ENCODE measurements at places on chromosomes 7 and 10.

- no peak for DNase-seq
These were observed 93.7 kb downstream of the TMEM26 start for GRCh38 chr10:61359452-61359851.

DNA sequence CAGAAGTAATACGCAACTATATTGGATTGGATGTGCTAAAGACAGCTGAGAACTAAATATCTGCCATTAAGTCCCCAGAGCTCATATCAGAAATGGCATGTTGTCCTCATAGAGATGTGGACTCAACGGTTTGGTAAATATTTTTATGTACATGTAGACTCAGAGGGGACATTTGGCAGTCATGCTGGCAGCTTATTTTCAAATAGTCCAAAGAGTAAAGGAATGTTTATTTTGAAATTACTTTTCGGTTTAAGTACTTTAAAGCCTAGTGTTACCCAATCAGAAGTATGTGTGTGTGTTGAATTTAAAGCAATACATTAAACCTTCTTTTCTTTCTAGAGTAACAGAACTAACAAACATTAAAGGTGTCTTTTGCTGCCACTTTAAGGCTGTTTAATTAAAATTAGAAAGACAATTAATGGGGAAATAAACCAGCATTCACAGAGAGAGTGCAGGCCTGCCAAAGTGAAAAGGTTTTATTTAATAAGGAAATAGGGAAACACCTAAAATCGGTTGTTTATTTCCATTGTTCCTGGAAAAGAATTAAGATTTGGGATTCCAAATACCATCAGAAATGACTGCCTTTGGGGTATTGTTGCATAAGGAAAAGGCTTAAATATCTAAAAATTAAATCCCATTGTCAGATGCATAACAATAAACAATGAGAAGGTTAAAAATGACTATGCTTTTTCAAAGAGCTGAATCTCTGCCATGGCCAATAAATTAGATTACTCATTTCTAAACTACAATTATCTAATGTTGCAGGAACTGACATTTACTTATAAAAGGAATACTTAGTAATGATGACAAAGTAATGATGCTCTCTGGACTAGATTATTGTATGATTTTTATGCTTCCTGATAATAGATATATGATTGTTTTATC is 113.4 kb upstream of the AHR start:
- DNase-seq = no peak

GRCh38 chr10:69377933-69378332 is 38.8 kb downstream of the TACR2 start:
- no peak for DNase-seq

DNA sequence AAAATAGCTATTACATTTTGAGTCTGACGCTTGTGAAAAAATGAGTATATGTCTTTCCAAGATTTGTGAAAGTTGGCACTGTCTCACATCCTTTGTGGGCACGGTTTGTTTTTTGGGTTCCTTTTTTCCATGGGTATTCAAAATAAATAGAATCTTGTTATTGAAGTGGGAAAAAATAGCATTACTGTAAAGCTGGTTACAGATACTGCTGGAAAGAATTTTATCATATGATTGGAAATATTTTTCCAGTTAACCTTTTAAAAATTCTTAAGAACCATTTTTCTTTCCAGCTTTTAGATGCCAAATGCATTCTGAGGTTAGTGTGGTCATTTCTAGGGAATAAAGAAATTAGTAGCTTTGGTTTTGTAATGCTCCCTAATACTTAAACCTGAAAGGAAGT is 11.4 kb downstream of the NET1 start:
- no peak for DNase-seq

- no peak for DNase-seq
These were observed 35.9 kb upstream of the PTPN12 start for GRCh38 chr7:77501192-77501515.

GRCh38 chr10:47361293-47361692 is 13.1 kb downstream of the RBP3 start:
- DNase-seq = no peak

- DNase-seq = no peak
These were observed 120.6 kb downstream of the DIP2C start for GRCh38 chr10:568848-569247.

DNA sequence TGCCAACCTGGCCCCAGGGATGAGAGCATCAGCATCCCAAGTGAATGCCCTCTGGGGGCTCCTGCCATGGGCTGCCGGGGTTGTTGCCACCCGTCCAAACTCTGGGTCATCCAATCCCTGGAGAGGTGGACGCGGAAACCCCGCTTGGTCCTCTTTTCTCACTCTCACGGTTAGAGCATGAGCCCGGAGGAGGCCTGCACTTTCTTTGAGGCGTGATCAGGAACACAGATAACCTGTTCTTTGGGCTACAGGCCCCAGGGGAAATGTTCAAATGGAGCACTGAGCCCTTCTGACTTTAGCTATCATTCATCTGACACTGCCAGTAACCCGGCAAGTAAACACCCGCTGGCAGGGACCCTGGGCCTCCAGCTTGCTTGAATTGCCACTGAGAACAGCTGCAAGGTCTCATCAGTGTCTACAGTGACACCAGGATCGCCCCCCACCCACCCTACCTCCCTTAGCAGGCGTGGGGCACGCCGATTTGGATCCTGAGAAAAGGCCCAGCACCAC is 29.4 kb upstream of the SLF2 start:
- no peak for DNase-seq

GRCh38 chr10:20088061-20088701 is 271.9 kb downstream of the PLXDC2 start:
- DNase-seq = no peak

DNA sequence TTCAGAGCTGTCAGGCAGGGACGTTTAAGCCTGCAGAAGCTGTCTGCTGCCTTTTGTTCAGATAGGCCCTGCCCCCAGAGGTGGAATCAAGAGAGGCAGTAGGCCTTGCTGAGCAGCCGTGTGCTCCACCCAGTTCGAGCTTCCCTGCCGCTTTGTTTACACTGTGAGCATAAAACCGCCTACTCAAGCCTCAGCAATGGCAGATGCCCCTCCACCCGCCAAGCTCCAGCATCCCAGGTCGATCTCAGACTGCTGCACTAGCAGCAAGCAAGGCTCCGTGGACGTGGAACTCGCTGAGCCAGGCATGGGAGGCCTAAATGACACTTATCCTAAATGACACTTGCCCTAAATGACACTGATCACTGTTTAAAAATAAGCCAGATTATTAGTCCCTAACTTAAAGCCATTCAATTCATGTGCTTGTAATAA is 6.8 kb upstream of the ASB15 start:
- no peak for DNase-seq

DNA sequence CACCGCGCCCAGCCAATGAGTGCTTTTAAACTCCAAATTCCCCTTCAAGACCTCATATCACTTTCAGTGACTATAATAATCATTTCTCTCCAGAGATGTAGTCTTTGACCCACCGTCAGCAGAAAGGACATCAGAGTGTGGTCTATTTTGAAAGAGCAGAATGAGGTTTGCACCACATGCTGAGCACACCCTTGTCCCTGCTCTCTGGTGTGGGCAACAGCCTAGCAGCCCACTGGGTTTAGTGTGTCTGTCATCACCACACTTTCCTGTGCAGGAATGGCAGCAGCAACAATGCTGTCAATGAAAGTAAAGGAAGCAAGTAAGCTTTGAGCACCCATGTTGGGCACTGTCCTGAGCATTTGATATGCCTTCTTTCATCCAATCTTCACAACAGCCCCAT is 122.4 kb downstream of the PLXNA4 start:
- no peak for DNase-seq

- no peak for DNase-seq
These were observed 225.8 kb upstream of the KLF14 start for GRCh38 chr7:130959743-130960207.

- no peak for DNase-seq
These were observed 42.7 kb downstream of the PAXIP1 start for GRCh38 chr7:154960063-154960790.

- DNase-seq = no peak
These were observed 38.8 kb upstream of the INPP5A start for GRCh38 chr10:132498562-132499366.

- no peak for DNase-seq
These were observed 27.2 kb downstream of the EZH2 start for GRCh38 chr7:148856891-148857290.

GRCh38 chr10:92572362-92573090 is 1.4 kb downstream of the IDE start:
- DNase-seq = no peak

GRCh38 chr10:60960913-60961312 is 16.9 kb upstream of the RHOBTB1 start:
- DNase-seq = no peak

- DNase-seq = no peak
These were observed 1329.0 kb upstream of the CELF2 start for GRCh38 chr10:9688711-9689110.

GRCh38 chr7:36165802-36166201 is 12.7 kb downstream of the EEPD1 start:
- no peak for DNase-seq

GRCh38 chr10:95628786-95629185 is 27.7 kb downstream of the ALDH18A1 start:
- DNase-seq = no peak

DNA sequence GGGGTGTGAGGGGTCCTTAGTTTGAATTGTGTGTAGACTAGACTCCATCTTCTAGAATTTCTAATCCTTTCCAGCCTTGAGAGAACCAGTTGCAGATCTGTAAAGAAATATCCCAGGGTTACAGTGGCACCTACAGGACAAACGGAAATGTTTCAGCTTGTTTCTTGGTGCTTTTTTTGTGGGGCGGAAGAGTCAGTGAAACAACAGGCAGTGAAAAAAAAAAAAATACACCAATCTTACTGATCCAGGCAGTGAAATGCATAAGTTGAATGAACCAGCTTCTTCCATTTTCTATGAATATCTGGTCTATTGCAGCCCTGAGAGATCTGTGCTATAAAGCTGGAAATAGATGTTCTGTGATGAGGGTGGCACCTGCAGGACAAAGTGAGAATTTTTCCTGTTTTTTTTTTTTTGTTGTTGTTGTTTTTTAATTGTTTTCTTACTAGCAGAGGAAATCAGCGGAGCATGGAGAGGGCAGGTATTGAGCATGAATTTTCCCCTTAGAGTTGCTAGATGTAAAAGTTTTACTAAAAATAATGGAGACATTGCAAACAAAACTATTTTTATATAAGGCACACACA is 81.9 kb upstream of the DYNC1I1 start:
- DNase-seq = no peak

- no peak for DNase-seq
These were observed 164.6 kb downstream of the ANKRD30A start for GRCh38 chr10:37289833-37290464.

- DNase-seq = no peak
These were observed 203.0 kb downstream of the HIBADH start for GRCh38 chr7:27459731-27460053.

GRCh38 chr10:123270221-123270620 is 116.0 kb downstream of the BUB3 start:
- DNase-seq = no peak

GRCh38 chr7:116395141-116395791 is 104.3 kb upstream of the CAV2 start:
- no peak for DNase-seq
